HepG2 (cell line): ENCODE measurements at places on chromosomes 6 and 20. TPM values are rescaled to one million over a fixed set of nuclear protein-coding genes. Genes with fewer than 3 reads are reported as not detected.
A peak's percentile ranks its signal among the peaks of the same experiment; 100 is the strongest.

The FGD2 gene
- not detected in 2 replicates for total RNA-seq

The DEFB124 gene
- not detected in 2 replicates for total RNA-seq

The PRND gene
- total RNA-seq = not detected in 2 replicates

The TRIM15 gene
- 30.4 and 35.1 TPM in 2 replicates for total RNA-seq

The CD83 gene
- 1.7 and 2.3 TPM in 2 replicates for total RNA-seq

The BMP5 gene
- total RNA-seq = not detected in 2 replicates

The SLC4A11 gene
- 1.1 and 3.9 TPM in 2 replicates for total RNA-seq

The RIN2 gene
- 2.4 and 2.5 TPM in 2 replicates for total RNA-seq

The GPR63 gene
- 0.02 and 0.03 TPM in 2 replicates for total RNA-seq

DNA sequence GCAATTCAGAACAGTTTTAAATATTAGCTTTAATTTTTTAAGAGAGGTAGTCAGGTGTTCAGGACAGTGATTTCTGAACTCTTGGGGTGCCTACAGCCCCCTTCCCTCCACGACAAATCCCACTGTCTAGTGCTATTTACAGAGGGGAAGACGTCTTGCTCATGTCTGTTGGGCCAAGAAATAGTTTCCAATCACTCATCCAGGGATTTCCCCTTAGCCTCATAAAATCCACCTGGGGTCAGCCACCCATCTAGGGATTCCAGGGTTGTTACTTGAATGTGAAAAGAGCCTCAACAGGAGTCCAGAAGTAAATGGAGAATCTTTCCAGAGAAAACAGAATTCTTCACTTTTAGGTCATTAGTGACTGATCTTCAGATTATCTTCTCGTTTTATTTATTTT is 37.0 kb downstream of the BICRAL start:
- H3K27me3 ChIP-seq = no peaks in the 10 kb centered on the region
- H3K27ac ChIP-seq = no peak overlapping the region
- no peak overlapping the region for H3K4me3 ChIP-seq
- no peak for DNase-seq
- H3K36me3 ChIP-seq = peaks cover 9% of the 10 kb centered on the region; the same call in 2 of the 3 replicates

DNA sequence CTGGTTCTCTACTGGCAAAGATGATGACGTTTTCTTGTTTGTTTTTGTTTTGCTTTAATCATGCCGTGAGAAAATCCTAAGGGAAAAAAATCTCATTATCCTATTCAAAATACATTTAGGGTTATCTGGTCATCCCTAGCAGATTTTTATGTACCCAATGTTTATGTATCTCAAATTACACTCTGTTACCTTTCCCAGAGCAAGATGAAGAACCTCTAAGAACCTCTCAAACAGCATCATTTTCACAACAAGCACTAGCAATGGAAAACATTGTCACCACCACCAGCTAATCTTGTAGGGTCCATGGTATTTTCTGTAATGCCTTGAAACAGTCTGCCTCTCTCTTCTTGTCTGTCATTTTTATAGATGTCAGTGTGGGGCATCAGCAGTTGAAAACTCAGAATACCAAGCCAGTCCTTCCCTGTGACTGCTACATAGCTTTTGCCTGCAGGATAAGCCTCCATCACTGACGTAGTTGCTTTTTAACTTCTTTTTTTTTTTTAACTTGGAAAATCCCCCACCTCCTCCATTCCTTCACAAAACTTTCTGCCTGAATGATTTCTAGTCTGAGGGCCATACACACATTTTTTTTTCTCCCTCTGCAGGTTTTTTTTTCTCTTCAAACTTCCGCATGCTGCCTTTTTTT is 2.4 kb upstream of the SNAP25 start:
- H3K27me3 ChIP-seq = 0 out of 2 replicates have a peak, but pooled peaks cover 1% of the 10 kb centered on the region
- no peaks in the 10 kb centered on the region for H3K36me3 ChIP-seq
- H3K27ac ChIP-seq = no peak overlapping the region
- DNase-seq = no peak
- no peaks in the 10 kb centered on the region for H3K4me1 ChIP-seq

GRCh38 chr6:160111806-160112205 is 9.8 kb upstream of the SLC22A1 start:
- H3K27ac ChIP-seq = no peak overlapping the region
- no peak for DNase-seq
- H3K4me1 ChIP-seq = peaks cover 25% of the 10 kb centered on the region

DNA sequence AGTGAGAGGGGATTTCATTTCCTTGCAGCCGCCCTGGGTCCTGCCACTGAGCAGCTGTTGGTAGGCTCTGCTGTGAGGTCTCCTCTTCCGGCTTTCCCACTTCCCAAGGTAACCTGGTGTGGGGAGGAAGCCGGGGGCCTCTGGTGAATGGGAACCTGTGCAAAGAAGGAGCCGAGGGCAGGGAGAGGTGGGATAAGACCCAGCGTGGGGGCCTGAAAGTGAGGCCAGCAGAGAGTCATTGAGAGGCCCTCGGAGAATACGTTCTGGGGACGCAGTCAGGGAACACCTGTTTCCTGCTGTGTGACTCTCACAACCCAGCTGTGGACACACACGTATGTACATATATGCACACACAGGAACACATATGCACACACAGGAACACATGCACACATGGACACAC is 100.7 kb downstream of the CDH26 start:
- no peaks in the 10 kb centered on the region for H3K36me3 ChIP-seq
- H3K4me1 ChIP-seq = no peaks in the 10 kb centered on the region; the same call in 1 of the 2 replicates

DNA sequence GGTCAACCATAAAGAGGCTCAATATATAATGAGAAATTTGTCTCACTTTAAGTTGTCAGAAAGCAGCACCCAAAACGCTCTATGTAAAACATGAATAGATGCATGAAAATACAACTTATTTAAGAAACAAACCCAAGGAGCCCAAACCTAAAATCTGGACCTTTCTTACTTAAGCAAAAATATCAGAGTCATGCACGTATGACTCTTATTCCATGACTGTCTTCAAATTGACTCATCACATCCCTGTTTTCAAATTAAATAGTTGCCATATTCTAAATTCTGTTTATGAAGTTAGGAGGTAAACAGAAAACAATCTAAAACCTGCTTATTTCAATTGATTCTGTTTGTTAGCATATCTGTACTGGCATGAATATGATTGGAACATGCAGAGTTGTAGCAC is 42.1 kb downstream of the ANKRD6 start:
- no peak for DNase-seq
- H3K27ac ChIP-seq = no peak overlapping the region
- H3K4me3 ChIP-seq = no peak overlapping the region

DNA sequence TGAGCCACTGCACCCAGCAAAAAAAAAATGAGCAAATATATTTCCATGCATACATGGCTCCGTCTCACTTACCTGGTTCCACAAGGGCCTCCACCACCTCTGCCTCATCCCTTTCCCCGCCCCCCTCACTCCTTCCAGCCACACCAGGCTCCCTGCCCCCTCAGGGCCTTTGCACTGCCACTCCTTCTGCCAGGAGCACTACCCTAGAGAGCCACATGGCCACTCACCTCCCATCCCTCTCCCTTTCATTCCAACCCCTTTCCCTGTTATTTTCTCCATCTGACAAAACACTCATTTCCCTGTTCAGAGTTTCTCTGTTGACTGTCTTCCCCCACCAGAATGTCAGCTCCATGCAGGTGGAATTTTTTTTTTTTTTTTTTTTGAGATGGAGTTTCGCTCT is 12.8 kb downstream of the SNAI1 start:
- H3K4me3 ChIP-seq = no peak overlapping the region
- peaks cover 42% of the 10 kb centered on the region for H3K4me1 ChIP-seq
- no peaks in the 10 kb centered on the region for H3K36me3 ChIP-seq
- H3K27ac ChIP-seq = no peak overlapping the region

DNA sequence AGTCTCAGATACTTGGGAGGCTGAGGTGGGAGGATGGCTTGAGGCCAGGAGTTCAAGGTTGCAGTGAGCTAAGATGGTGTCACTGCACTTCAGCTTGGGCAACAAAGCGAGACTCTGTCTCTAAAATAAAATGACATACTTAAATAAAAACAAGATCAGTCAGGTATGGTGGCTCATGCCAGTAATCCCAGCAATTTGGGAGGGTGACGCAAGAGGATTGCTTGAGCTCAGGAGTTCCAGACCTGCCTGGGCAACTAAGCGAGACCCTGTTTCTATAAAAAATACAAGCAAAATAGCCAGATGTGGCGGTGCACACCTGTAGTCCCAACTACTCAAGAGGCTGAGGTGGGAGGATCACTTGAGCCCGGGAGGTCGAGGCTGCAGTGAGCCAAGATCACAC is 149.6 kb downstream of the ZFP64 start:
- no peaks in the 10 kb centered on the region for H3K27me3 ChIP-seq
- H3K36me3 ChIP-seq = no peaks in the 10 kb centered on the region
- no peak overlapping the region for H3K4me3 ChIP-seq
- H3K4me1 ChIP-seq = peaks cover 24% of the 10 kb centered on the region
- no peak overlapping the region for H3K27ac ChIP-seq

DNA sequence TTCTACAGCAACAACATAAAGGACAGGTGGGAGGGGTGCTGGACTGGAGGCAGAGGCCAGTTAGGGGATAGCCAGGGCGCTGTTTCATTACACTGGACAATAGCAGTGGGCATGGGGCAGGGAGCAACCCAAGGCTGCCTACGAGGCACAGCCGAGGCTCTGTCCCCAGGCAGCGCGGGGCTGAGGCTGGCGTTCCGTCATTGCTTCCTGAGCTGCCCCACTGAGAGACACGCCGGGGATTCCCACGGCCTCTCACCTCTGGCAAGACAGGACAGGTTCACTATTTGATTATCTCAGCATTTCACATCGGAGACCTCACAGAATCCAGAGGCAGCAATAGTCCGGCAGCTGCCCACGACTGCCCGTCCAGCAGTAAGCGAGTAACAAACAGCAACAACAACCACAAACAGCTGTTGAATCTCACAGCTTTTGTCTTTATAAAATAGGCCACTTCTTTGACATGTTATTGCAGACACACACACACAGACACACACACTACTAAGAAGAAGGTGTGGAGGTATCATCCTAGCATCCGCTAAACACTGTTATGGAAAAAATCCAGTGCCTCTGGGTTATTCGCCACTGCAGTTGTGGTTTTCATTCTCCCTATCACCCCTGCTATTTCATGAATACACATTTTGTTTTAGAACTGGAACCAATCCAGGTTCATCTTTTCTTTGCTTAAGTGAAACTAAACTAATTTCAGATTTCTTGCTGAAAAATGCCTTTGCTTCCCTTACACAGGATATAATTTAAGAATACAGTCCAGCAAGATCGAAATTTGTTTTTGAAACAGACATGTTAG is 19.5 kb downstream of the KIF25 start:
- no peak for DNase-seq
- no peaks in the 10 kb centered on the region for H3K36me3 ChIP-seq
- peaks cover 29% of the 10 kb centered on the region for H3K4me1 ChIP-seq
- peaks cover 19% of the 10 kb centered on the region for H3K27me3 ChIP-seq

- DNase-seq = no peak
- H3K4me1 ChIP-seq = 0 out of 2 replicates have a peak, but pooled peaks cover 5% of the 10 kb centered on the region
- H3K36me3 ChIP-seq = no peaks in the 10 kb centered on the region
- H3K27me3 ChIP-seq = peaks cover 7% of the 10 kb centered on the region; the same call in 1 of the 3 replicates
Measured at GRCh38 chr6:7479801-7480266, 61.6 kb upstream of the DSP start.

- H3K27ac ChIP-seq = no peak overlapping the region
- H3K4me3 ChIP-seq = no peak overlapping the region
- peaks cover 12% of the 10 kb centered on the region for H3K36me3 ChIP-seq
- no peaks in the 10 kb centered on the region for H3K27me3 ChIP-seq
Measured at GRCh38 chr6:37373822-37374471, 20.2 kb downstream of the RNF8 start.

- H3K27ac ChIP-seq = no peak overlapping the region
- H3K36me3 ChIP-seq = peaks cover 1% of the 10 kb centered on the region; the same call in 1 of the 2 replicates
- DNase-seq = peak; percentile 58
- H3K27me3 ChIP-seq = peaks cover 8% of the 10 kb centered on the region; the same call in 1 of the 2 replicates
Measured at GRCh38 chr6:167141667-167142432, 15.9 kb downstream of the GPR31 start.

DNA sequence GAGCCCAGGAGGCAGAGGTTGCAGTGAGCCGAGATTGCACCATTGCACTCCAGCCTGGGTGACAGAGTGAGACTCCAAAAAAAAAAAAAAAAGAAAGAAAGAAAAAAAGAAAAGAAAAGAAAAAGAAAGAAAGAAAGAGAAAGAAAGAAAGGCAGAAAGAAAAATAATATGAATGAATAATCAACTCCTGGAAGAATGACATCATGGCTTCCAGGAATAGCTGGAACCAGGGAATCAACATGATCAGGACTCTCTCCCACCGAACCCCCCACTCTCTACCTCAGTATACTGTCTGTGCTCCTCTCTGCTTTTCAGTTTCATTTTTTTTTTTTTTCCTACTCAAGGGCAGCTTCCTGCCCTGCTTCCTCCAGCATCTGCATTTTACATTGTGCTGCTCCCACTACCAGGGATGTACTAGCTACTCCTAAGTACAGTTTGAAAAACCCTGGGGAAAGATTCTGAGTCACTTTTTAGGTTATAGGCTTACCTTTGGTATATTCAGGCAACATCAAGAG is 19.7 kb upstream of the MTCL3 start:
- H3K36me3 ChIP-seq = no peaks in the 10 kb centered on the region
- H3K27me3 ChIP-seq = 0 out of 3 replicates have a peak, but pooled peaks cover 3% of the 10 kb centered on the region
- no peak for DNase-seq
- H3K4me1 ChIP-seq = no peaks in the 10 kb centered on the region
- no peak overlapping the region for H3K4me3 ChIP-seq

DNA sequence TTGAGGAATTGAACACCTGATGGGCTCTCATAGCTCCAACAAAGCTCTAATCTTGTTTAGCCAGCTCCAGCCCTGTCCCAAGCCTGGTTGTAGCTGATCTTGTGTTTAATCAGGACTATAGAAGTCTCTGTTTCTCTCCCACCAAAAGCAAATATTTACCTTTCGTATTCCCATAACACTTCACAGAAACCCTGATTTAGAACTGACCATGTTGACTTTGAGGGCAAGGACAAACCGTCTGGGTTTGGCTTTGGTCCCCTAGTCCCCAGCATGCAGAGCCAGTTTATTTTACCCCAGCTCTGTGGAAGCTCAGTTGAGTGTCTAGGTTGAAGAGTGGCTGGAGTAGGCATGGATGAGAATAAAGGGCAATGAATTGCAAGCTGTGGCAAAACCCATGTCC is 18.0 kb upstream of the SIM1 start:
- peak; percentile 60 for DNase-seq
- H3K4me3 ChIP-seq = no peak overlapping the region
- H3K27ac ChIP-seq = no peak overlapping the region

- H3K36me3 ChIP-seq = no peaks in the 10 kb centered on the region
- peaks cover 14% of the 10 kb centered on the region for H3K4me1 ChIP-seq
- H3K27ac ChIP-seq = no peak overlapping the region
- no peak for DNase-seq
Measured at GRCh38 chr20:2708665-2709064, 16.1 kb downstream of the EBF4 start.

DNA sequence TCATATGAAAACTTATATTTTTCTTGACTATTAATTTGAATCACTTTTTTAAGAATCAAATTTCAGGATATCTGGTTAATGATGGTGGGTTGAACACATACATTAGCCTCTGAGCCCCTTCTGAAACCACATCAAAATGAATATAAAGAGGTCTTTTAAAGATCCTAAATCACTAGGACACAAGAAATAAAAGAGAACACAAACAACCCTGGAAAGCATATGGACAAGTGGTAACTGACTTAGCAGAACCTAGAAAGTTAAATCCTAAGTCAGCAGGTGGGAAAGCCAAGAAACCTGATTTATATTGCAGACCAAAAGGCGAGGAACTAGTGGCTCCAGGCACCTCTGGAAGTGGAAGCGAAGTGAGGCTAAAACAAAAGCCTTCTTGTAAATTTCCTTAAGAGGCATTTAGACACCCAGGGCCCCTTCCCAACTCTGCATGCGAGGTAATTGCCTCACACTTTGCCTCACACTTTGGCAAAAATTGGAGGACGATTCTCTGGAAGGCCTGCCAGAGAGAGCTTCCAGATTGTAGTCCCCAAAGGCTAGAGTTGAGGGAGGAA is 293.9 kb downstream of the KHDC1L start:
- no peak for DNase-seq
- H3K4me1 ChIP-seq = no peaks in the 10 kb centered on the region
- no peaks in the 10 kb centered on the region for H3K36me3 ChIP-seq

- no peaks in the 10 kb centered on the region for H3K27me3 ChIP-seq
- H3K4me1 ChIP-seq = no peaks in the 10 kb centered on the region
- no peak overlapping the region for H3K4me3 ChIP-seq
- DNase-seq = no peak
Measured at GRCh38 chr6:24932832-24933231, 2.9 kb downstream of the RIPOR2 start.
